GM23338 (cell line): ENCODE measurements at places on chromosomes 6 and 20.

GRCh38 chr6:167977717-167978467 lies 19.6 kb upstream of the KIF25 start:
- no peak for DNase-seq

DNA sequence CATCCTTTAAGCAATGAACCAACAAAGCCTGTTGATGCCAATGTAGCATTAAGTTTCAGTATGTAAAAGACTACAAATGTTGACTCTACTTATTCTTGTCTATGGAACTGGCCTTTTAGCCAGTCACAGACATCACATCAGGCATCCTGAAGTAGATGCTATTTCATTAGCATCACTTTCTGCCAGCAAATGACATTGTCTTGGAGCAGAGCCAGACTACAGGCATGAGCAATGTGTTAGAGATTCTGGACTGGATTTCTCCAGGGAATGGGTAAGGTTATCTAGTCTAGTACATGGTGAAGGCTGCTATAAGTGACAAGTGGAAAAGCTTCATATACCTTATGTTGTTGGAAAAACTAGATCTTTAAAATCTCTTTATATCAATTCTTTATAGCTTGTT lies 142.9 kb downstream of the ADGRB3 start:
- no peak for DNase-seq

DNA sequence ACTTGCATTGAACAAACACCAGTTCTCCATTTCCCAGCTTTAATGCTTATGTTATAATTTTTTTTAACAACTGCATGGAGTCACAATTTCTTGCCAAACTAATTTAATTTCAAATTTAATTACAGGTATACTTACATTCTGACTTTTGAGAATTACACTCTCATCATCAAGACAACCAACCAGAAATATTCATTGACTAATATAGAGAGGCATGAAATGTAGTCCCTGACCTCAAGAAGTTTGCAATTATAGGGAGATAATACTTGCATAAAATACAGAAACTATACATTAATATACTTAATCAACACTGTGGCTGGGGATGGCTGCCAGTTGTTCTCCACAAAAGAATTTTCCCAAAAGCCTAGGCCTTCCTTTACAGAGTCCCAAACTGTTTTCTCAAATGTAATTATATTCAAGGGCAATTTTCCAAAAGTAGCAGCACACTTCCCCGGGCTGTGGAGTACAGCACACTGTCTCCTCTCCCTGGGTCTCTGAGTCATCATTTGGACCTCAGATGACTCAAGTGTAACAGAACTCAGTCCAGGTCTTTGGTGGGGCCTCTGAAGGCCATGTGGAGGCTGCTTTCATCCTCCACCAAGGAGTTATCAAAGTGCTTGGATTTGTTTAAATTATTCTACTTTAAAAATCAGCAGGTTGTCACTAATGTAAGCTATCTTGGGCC lies 114.1 kb downstream of the KIF16B start:
- DNase-seq: no peak

DNA sequence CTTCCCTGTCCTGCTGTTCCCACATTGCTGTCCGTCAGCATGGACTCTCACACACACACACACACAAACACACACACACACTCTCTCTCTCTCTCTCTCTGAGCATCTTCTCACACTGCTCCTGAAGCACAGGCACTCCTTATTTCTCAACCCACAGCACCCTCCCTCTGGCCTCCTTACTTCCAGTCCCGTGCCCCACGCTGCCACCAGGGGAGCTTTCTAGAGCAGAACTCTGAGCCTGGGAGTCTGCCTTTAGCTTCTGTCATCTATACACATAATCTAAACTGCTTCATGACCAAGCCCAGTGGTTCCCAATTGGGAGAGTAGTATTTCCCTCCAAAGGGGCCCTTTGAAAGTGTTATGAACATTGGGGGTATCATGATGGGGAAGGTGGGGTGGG lies 29.1 kb downstream of the HECA start:
- DNase-seq: peak; percentile 54

GRCh38 chr6:6277413-6277812 lies 43.0 kb downstream of the F13A1 start:
- DNase-seq: no peak

GRCh38 chr6:124873066-124873410 lies 89.2 kb upstream of the RNF217 start:
- DNase-seq: no peak

GRCh38 chr20:19706463-19706862 lies 51.6 kb upstream of the RIN2 start:
- no peak for DNase-seq

GRCh38 chr6:84805145-84805544 lies 40.7 kb upstream of the TBX18 start:
- DNase-seq: no peak
